A549 treated with DMSO at 1 μM for 4 hours (cell line): ENCODE measurements at places on chromosomes 16 and 17. TPM values are rescaled to one million over a fixed set of nuclear protein-coding genes. Genes with fewer than 3 reads are reported as not detected.

The CD300LB gene
- total RNA-seq = 0.07 to 0.12 TPM in 2 of 5 replicates, not detected in the others

The PRSS27 gene
- 1.00 to 1.2 TPM (median 1.1 TPM) in 5 replicates for total RNA-seq

The NHLRC4 gene
- 0.15 to 0.30 TPM (median 0.21 TPM) in 5 replicates for total RNA-seq

The ZSCAN10 gene
- total RNA-seq = 0.08 TPM in 1 of 5 replicates, not detected in the others

The KREMEN2 gene
- total RNA-seq = 1.1 to 2.8 TPM (median 2.0 TPM) in 5 replicates

The KCNH6 gene
- total RNA-seq = not detected in 5 replicates

The MAPT gene
- total RNA-seq = 1.5 to 1.7 TPM (median 1.6 TPM) in 5 replicates

The RPRML gene
- 0.33 to 0.69 TPM (median 0.57 TPM) in 5 replicates for total RNA-seq

The FZD2 gene
- total RNA-seq = 31.5 to 46.5 TPM (median 38.7 TPM) in 5 replicates

The C1QTNF1 gene
- total RNA-seq = 33.5 to 41.6 TPM (median 39.2 TPM) in 5 replicates

The SRCIN1 gene
- 2.3 to 2.9 TPM (median 2.8 TPM) in 5 replicates for total RNA-seq

The WNT3 gene
- 4.3 to 6.4 TPM (median 5.9 TPM) in 5 replicates for total RNA-seq

The COPRS gene
- total RNA-seq = 114 to 169 TPM (median 158 TPM) in 5 replicates

The IL32 gene
- 22.5 to 31.8 TPM (median 27.0 TPM) in 5 replicates for total RNA-seq

The PERCC1 gene
- total RNA-seq = not detected in 5 replicates
